ENCODE measurements at places on chromosomes 6 and 20. TPM values are rescaled to one million over a fixed set of nuclear protein-coding genes. Genes with fewer than 3 reads are reported as not detected.
A peak's percentile ranks its signal among the peaks of the same experiment; 100 is the strongest.

DNA sequence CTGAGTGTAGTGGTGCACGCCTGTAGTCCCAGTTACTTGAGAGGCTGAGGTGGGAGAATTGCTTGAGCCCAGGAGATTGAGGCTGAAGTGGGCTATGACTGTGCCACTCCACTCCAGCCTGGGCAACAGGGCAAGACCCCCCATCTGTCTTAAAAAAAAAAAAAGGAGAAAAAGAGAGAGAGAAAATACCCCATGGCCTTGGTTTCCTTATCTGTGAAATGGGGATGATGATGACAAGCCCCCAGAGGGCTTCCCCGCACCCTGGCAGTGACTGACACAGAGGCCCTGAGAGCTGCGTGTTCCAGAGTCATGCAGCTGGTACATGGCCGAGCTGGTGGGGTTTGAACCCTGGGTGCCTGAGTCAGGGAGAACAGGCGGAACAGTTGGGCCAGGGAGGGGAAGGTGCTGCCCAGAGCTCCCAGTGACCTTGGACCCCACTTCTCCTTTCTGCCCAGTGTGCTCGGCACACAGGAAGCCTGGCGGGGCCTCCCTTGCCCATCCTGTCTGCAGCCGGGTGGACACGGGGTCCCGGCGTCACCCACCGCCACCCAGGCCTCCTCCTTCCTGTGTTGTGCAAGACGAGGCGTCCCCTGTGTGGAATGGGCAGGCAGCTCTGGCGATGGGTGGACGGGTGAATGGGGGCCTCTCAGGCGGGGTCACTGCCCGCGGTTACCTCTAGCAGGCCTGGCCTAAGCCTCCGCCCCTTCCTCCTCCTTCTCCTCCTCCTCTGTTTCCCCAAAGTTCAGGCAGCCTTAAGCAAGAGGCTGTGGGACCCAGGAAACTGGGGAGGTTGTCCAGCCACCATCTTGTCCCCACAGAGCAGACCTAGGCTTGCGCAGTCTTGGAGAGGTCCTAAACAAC lies 84.2 kb downstream of the CEBPB start:
- H3K27me3 ChIP-seq: peaks cover 19% of the 10 kb centered on the region
- no peaks in the 10 kb centered on the region for H3K36me3 ChIP-seq
- no peak overlapping the region for H3K27ac ChIP-seq
- DNase-seq: no peak
- H3K4me3 ChIP-seq: no peak overlapping the region

- H3K27ac ChIP-seq: peak overlapping the region; percentile 100
- H3K36me3 ChIP-seq: peaks cover 37% of the 10 kb centered on the region
- peak overlapping the region; percentile 82 for H3K4me3 ChIP-seq
- peak; percentile 90 for DNase-seq
Observed at GRCh38 chr6:26123675-26123946, 36.4 kb downstream of the HFE start.

DNA sequence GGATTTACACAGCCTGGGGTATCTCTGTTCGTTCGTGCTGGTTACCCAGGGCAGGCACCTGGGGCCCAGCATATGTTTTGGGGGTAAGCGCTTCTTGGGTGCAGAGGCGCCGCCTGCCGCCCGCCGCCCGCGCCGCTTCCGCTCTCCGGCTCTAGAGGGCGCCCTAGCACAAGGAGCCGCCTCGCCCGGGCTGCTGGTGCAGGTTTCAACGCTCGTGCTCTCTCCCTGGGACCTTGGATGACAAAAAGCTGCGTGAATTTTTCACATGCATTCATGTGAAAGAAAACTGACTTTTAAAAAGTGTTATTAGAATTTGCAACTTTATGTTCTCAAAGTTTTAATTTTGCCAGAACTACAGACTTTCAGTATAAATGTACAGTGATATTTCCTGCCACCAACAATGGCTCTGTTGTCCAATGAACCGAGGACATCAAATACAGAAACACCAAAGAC lies 32.5 kb downstream of the PRR18 start:
- DNase-seq: peak; percentile 87
- no peak overlapping the region for H3K4me3 ChIP-seq
- peaks cover 4% of the 10 kb centered on the region for H3K27me3 ChIP-seq
- H3K36me3 ChIP-seq: no peaks in the 10 kb centered on the region

Gene CST8
- not detected for total RNA-seq

Gene KPNA5
- 10.4 TPM for total RNA-seq

Measured in activated CD4-positive, alpha-beta T cell treated with anti-CD3 and anti-CD28 coated beads for 36 hours (primary cell).